ENCODE measurements at places on chromosomes 12 and 14.
A peak's percentile ranks its signal among the peaks of the same experiment; 100 is the strongest.

DNA sequence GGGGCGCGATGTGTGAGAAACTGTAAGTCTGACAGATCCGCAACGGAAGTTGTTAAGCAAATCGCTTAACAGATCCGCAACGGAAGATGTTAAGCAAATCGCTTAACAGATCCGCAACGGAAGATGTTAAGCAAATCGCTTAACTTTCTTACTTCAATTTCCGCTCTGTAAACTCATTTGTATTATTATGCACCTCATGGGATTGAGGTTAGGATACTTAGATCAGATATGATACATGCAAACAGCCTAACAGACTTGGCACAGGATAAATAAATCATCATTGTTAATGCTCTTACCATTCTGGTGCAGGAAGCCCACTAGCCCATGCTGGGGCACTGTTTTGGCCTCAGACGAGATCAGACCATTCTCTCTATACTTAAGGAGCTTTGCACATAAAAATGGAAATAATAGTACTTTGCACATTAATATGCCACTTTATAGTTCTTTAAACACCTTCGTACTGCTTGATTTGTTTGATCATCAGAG lies 399 bp downstream of the NCAPD2 start:
- no peak for DNase-seq

DNA sequence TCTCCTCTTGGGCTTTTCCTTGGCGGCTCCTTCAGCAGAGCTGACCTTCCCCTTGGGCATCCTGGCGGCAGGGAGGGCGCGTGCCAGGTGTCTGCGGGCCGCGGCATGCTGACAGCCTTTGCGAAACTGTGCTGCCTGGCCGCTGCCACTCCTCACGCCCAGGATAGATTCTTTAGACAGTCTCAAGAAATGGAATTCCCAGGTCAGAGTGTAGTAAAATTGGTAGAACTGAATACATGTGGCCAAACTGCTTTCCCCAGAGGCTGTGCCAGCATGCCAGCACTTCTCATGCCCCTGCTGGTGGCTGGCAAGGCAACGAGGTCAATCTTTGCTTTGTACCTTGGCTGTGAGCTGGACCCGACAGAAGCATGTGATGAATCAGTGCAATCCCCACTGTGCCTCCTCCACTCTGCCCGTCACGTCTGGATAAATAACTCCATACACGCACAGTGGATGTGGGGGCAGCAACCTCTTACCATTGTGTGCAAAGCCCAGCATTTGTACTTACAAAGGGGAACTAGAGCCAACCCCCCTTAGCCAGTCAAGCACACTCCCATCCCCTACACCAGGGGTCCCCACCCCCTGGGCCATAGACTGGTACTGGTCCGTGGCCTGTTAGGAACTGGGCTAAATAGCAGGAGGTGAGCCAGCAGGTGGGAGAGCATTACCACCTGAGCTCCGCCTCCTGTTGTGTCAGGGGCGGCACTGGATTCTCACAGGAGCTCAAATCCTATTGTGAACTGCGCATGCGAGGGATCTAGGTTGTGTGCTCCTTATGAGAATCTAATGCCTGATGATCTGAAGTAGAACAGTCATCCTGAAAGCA lies 90.9 kb downstream of the ACTN1 start:
- DNase-seq, result no peak

DNA sequence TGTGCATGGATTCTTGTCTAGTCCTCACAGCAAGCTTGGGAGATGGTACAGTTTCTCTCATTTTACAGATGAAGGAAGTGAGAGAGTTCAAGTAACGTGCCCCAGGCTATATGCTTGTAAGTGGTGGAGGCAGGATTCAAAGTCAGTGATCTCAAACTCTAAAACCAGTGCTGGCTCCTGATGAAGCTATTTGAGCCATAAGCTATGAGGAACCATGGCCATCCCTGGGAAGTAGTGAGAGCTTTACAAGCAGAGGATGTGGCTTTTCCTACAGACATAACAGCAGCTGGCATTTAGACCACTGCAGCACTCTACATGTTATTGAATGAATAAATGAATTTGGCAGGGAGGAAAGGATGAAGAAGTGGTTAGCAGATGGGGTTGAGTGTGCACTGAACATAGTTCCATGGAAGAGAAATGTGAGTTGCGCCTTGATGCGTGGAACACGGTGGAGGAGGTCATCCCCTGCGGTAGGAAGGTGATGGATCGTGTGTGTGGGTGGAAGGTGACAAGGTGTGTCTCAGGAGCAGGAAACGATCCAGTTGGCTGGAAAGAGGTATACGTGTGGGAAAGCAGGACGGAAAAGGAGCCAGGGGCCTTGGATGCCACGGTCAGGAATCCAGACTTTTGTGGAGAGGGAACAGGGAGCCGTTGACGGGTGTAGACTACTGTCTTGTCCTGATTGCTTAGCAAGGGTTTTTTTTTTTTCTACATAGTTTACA lies 65.2 kb downstream of the RFX4 start:
- DNase-seq, result no peak

DNA sequence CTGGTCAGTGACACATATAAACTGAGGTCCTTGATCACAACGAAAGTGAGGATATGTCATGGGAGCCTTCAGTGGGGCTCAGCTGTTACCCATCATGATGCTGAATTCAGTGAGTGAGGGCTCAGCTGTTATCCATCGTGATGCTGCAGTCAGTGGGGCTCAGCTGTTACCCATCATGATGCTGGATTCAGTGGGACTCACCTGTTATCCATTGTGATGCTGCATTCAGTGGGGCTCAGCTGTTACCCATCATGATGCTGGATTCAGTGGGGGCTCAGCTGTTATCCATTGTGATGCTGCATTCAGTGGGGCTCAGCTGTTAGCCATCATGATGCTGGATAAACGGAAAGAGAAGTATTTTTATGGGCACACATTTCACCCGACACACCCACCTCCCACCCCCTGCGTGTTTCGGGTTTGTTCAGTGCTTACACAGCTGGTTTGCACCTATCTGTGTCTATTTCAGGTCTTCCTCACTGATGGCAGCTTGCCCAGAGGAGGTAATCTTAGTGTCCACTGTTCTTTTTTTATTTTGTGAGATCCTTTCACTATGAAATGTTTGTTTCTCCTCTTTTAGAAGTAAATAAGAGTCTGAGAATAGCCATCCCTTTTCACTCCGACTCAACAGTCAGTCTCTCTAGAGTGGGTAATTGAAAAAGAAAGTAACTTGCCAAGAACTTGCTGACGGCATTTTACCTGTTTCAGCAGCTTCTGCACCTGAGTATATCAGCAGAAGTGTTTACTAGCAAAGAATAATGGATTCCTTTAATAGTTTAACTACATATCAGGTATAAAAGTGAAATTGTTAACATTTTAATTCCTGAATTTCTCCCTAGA lies 183.0 kb downstream of the ERC1 start:
- DNase-seq, result no peak

GRCh38 chr12:53868511-53868986 lies 70.1 kb upstream of the HOXC13 start:
- DNase-seq, result no peak

DNA sequence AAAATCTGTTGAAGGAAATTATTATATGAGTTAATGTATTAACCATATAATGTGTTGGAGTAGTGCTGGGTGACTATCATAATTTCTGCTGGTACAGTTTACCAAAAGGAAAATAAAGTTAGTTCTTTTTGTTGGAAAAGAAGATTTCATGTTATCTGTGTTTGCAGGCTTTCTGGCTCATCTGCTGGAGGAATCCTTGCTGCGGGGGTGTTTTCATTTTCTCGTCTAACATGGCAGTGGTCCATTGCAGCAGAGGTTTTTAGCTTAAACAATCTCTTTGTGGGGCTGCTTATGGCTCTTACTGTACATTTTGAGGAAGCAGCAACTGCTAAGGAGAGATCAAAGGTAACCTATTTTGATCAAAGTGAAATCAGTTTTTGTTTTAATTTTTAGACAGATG lies 24.1 kb downstream of the TMEM260 start:
- no peak for DNase-seq

GRCh38 chr12:118866346-118866745 lies 115.0 kb upstream of the SRRM4 start:
- DNase-seq, result no peak

GRCh38 chr12:120466560-120467315 lies 2.8 kb downstream of the SRSF9 start:
- DNase-seq, result peak; percentile 14

GRCh38 chr12:94242901-94243300 lies 94.5 kb downstream of the PLXNC1 start:
- DNase-seq, result no peak

DNA sequence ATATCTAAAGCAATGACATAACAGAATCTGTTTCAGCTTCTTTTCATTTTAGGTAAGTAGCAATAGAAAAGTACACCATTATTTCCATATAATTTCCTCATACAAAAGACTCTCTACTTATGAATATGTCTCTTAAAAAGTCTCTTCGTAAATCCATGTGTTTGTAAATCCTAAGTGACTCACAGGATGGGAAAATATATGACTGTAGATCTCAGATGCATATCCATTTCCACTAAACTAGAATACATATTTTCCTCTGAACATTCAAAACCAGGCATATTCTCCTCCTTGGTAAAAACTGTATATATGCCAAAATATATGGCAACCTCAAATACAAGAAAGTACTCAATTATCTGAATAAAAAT lies 93.6 kb downstream of the TXNDC16 start:
- DNase-seq, result no peak

DNA sequence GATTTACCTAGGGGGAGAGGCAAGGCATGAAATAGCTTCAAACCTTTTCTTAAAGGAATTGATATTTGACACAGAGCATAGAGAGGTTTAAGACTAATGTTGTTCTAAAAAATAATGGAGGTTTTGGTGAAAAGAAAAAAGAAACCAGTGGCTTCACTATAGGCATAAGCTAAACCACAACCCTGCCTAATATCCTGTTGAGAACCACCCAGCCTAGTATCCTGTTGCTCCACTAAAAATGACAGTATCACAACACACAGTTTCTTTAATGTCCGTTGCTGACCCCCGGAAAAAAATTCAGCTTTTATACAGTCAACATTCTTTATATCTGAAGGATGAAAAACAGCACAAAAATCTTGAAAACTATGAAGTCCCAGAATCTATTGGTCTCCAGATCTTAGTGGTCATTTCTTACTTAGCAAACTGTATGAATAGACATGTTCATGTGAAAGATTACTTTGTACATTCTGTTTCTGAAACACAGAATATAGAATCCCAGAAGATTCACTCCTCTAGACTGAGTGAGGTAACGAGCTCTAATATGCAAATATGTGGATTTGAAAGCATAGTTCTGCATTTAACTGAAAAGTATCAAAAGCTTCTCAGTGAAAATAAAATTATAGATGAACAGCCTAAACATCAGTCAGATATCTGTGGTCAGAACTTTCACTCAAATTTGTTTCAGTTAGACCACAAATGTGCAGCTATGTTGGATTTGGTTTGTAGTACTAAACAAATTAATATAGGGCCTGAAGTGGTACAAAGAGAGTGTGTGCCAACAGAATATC lies 40.5 kb downstream of the GALC start:
- DNase-seq, result no peak

DNA sequence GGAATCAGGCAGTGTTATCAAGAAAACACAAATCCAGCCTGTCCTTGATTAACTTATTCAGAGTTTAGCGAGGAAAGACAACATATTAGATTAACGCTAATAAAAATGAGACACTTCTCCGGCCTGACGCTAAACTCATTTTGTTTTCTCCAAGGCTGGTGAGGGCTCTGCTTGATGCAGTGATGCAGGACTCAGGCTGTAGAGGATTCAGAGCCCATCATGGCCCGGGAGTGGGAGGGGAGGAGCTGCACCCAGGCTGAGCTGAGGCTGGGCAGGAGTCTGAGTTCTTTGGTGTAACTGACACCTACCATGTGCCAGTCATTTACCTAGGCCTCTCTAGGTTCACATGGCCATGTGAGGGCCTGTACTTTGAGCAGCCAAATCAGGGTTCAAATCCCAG lies 70.0 kb downstream of the WSCD2 start:
- DNase-seq, result no peak

DNA sequence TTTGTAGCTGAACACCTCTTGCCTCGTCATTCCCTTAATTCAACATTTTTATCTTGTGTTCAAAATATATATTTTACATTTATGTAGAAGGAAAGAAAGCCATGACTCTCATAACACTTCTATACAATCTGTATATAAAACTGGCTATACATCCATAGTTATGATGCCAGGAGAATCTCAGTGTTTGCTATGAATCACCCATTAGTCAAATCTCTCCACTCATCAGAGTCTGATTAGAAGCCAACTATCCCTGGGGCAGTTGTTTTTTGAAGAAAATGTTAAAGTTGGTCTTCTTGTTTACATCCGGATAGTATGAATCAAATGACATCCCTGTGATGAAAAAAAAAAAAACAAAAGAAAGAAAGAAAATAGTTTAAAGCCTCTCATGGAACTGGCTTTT lies 503.9 kb downstream of the NELL2 start:
- DNase-seq, result no peak

DNA sequence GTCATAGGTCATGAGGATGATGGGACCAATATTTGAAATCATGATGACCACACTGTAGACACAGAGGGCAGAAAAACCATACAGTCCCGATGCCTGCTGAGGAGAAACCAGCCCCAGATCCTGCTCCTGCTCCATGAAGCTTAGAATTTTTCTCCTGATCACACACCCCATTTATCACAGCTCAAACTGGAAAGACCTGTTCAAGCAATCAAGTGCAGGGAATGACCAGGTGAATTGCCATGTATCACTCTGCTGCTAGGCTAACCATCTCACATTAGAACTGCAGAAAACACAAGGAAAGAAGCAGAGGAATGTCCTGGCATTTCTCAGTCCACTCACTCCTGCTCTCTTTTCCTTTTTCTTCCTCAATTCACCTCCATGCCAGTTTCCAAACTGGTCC lies 18.1 kb downstream of the MANSC1 start:
- DNase-seq, result no peak

- no peak for DNase-seq
Observed at GRCh38 chr12:117521867-117522266, 160.4 kb upstream of the NOS1 start.

DNA sequence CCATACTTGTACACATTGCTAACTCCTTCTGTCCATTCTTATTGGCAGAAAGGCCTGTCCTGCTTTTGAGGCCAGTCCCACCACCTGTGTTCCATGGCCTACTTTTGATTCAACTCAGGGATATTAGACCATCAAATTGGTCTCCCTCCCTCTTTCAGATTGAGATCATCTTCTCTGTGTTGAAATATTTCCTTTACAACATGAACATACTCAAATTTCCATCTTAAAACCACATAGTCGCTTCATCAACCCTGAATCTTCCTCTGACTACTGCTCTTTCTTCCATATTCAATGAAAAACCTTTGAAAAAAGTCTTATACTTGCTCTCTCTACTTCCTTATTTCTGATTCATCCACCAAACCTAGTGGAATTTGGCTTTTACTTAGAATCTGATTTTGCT lies 34.9 kb downstream of the TRMT5 start:
- DNase-seq, result no peak

DNA sequence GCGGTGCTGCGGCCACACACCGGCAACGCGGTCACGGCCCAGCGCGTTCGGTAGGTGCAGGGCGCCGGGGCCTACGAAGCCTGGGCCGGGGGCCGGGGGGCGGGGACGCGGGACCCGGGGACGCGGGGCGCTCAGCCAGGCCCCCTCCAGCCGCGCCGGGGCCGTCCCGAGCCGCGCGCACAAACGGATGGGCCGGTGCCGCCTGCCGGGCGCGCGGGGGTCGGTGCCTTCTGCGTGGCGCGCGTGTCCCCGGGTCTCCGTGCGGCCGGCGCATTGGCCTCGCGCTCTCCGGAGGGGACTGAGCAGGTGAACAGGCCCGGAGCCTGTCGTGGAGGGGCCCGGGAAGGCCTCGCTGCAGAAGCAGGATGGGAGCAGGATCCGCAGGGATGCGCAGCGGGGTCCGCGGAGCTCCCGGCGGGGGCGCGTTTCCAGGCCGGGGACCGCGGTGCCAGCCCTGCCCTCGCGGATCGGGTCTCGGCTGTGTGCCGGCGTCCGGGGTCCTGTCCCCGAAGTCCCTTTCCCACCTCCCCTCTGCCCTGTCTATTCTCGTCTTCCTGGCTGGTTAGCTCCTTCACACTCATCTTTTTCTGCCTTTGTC lies 421 bp downstream of the GLT1D1 start:
- DNase-seq, result no peak
